ENCODE measurements at places on chromosomes 5 and 9.

GRCh38 chr9:124239249-124240073 lies 18.3 kb upstream of the NEK6 start:
- no peak for DNase-seq

- DNase-seq, result no peak
These were observed 5.8 kb upstream of the WDR55 start for GRCh38 chr5:140658870-140659269.

DNA sequence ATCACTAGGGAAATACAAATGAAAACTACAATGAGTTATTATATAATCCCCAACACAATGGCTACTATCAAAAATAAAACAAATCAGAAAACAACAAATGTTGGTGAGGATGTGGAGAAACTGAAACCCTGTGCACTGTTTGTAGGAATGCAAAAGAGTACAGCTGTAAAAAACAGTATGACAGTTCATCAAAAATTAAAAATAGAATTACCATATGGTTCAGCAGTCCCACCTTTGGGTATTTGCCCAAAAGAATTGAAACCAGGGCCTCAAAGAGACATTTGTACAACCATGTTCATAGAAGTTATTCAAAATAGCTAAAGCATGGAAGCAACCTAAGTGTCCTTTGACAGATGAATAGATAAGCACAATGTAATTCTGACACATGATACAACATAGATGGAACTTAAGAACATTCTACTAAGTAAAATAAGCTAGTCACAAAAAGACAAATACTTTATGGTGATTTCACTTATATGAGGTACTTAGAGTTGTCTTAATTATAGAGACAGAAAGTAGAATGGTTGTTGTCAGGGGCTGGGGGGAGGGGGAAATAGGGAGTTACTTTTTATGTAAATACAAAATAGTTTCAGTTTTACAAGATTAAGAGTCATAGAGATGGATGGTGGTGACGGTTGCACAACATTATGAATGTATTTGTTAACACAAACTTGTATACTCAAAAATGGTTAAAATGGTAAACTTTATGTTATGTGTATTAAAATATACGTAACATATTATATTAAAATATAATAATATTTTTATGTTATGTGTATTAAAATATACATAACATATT lies 102.8 kb downstream of the KCTD16 start:
- no peak for DNase-seq

- DNase-seq, result no peak
These were observed 14.7 kb upstream of the TNC start for GRCh38 chr9:115132648-115133047.

GRCh38 chr5:29524227-29524626 lies 1669.3 kb upstream of the CDH6 start:
- DNase-seq, result no peak

GRCh38 chr9:90802386-90802985 lies 867 bp downstream of the SYK start:
- DNase-seq, result no peak

GRCh38 chr5:132779961-132780360 lies 2.9 kb upstream of the SEPTIN8 start:
- DNase-seq, result no peak

- DNase-seq, result no peak
These were observed 2.1 kb upstream of the PCDHGA1 start for GRCh38 chr5:141328231-141328630.

DNA sequence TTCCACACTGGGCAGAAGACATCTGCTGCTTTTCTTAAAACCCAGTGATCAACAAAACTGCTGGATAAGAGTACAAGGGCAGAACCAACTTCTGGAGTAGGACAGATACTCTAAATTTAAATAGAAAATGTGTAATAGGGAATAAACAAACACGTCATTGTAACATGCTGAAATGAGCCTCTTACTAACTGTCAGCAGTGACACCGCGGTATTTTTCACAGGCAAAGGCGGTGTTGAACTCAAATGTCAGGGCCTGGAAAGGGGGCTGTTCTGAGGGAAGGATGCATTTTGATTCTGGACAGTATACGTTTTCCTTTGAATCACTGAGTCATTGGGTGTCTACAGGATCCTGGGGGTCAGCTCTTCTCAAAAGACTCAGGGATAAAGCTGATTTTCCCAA lies 73.5 kb downstream of the OTULIN start:
- DNase-seq, result no peak

GRCh38 chr5:156051972-156052371 lies 275.0 kb upstream of the SGCD start:
- no peak for DNase-seq

- DNase-seq, result no peak
These were observed 202.9 kb upstream of the MSX2 start for GRCh38 chr5:174521449-174521848.

GRCh38 chr9:129694243-129694646 lies 28.8 kb downstream of the PRRX2 start:
- no peak for DNase-seq

- DNase-seq, result no peak
These were observed 7.7 kb downstream of the MACROH2A1 start for GRCh38 chr5:135391116-135391868.

Data from body of pancreas (tissue), 4 donors.